NCI-H69 (cell line): ENCODE measurements at places on chromosomes 7 and 10.

DNA sequence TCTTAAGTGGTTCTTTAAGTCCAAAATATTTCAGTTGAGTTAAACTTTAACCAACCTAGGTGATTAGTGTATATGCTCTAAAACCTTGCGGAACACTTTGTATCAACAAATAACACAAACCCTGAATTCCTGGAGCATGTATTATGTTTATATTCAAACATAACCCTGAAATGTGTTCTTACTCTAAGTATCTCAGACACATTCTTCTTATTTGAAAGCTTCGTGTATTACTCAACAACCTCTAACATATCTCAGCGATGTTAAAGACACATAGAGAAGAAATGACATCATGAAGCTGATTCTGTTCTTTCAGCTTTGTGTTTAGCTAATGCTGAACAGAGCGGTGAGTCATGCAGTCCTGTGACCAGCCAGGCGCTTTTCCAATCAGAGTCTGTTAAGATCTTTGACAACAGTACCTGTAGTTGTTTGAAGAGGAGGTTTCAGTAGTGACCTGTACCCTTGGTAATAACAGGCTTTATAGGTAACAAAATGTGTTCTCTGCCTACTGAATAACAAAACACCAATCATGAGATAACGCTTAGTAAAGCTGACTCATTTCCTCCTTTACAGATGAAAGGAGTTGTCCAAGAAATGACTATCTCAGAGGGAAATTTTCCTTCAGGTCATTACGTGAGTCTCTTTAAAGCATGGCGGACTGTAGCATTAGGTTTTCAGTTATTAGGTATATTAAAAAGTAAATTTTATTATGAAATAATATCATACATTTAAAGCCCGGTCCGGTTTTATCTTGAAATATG lies 67.3 kb upstream of the KLF6 start:
- peak; percentile 94 for DNase-seq

DNA sequence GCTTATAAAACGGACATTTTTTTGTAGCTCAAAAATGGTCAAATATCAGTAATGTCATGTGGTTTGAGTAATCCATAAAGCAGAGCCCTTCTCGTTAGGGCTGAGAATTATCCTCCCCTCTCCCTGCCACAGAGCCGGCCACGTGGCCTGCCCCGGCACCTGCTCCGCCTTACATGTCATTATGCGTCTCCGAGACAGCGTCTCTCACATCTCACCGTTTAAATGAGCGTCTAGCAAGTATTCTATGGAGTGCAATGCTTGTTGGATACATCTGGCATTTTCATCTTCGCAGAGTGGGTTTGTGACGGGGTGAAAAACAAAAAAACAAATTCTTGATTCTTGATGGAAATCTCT lies 86.1 kb downstream of the CUX1 start:
- no peak for DNase-seq

- peak; percentile 60 for DNase-seq
These were observed 1139.4 kb downstream of the XPNPEP1 start for GRCh38 chr10:108783897-108784296.

GRCh38 chr7:101567230-101567629 lies 61.9 kb downstream of the MYL10 start:
- DNase-seq, result peak; percentile 79

DNA sequence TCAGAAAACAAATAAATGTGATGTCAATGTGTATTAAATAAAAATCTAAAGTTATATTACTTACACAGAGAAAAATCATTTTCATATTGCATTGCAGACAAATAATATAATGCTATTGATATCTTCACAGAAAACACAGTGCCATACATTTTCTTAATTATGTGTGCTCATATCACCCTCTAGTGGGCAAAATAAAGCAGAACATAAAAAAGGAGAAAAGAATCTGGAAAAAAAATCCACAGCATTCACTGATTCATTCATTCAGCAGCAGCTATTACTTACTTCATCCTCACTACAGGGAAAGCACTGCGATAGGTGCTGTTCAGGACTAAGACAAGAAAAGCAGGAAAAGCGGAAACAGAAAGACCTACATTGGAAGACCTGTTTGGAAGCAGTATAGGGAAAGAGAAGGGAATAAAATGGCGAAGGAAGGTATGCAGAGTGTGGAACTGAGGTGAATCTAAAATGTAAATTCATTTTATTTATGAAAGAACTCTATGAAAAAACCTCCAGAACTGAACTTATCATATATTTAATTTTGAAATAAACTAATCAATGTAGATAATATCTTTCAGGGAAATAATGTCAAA lies 73.2 kb downstream of the POT1 start:
- peak; percentile 62 for DNase-seq

DNA sequence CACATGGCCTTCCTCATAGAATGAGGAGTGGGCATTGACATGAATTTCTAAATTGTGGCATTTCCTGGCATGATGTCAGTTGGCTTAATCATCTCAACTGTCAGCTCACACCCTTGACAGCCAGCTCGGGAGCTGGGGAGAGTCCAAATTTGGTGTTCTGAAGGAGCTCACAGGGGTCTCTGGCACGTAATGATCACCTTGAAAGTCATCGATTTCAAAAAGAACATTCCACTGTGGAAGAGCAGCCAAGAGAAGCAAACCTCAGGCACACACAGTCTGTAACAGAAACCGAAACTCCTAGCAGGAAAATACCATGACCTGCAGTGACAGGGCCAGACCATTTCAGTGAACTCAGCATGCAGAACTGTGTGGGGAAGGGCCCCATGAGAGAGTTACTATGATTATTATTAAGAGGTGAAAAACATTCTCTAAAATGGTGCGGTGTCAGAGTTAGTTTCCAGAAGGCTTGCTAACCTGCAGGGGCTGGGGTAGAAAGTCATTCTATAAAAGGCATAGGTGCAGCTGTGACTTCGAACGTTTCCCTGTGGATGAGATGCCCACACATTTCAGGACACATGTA lies 26.4 kb upstream of the KLF6 start:
- DNase-seq, result no peak

- DNase-seq, result no peak
These were observed 42.7 kb upstream of the PPIF start for GRCh38 chr10:79304479-79305087.

DNA sequence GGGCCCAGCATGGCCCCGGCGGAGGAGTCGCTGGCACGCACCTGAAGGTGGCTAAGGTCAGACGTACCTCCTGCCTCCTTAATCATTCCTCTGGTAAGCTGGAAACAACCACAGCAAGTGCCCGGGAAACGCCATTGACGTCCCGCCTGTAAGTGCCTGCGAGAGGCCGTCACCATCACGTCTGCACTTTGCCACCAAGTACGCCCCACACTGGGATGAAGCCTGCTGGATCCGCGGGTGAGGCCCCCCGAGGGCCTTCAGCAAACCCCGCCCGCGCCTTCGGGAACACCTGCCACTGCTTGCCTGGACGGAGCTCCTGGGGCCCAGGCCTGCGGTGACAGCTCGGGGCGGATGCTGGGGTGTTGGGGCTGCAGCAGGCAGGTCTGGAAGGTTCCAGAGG lies 12.5 kb downstream of the ADGRA1 start:
- no peak for DNase-seq

DNA sequence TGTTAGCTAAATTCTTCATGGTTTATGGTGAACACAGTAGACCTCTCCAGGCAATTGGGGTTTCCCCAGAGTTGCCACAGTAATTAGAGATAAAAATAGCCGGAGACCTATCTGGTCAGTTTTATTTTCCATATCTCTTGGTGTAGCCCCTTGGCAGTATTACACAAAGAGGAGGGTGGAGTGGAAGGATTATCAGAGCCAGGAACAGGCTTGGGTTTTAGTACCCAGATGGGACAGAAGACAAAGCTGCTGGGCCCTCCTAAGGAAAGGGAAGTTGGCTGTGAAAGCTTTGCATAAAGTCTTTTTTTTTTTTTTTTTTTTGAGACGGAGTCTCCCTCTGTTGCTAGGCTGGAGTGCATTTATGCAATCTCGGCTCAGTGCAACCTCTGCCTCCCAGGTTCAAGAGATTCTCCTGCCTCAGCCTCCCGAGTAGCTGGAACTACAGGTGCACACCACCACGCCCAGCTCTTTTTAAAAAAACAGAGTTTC lies 9.7 kb downstream of the ZSCAN21 start:
- no peak for DNase-seq

DNA sequence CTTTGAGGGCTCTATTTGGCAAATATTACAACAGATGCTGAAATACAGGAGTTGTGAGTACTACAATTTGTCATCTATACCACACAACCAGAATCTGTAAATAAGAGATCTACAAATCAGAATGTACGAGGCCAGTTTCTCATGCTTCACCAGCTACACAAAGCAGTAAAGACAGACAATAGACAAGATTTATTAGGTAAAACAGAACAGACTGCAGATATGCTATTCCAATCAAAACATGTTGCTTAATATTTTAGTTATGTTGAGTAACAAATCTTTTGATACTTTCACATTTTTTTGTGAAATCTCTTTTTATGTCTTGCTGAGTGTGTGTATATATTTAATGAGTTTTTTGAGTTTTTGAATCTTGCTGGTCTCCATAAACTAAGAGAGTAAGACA lies 109.1 kb downstream of the CHCHD3 start:
- no peak for DNase-seq

DNA sequence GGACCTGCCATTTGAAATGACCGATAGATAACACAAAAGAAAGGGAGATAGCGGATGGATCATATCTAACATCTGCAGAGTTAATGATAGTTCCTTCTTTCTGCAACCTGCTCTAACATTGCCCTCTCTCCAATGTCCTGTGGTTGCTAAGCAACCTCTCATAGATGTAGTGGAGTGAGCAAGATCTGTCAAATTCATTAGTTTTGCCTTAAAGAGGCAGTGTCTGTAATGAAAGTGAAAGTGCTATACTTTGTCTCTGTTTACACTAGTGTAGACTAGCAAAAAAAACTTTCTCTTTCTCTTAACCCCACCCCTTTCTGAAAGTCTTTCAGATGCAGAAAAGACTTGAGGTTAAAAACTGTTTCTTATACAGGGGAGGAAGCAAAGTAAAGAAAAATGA lies 1196.9 kb downstream of the SORCS3 start:
- DNase-seq, result peak; percentile 1

DNA sequence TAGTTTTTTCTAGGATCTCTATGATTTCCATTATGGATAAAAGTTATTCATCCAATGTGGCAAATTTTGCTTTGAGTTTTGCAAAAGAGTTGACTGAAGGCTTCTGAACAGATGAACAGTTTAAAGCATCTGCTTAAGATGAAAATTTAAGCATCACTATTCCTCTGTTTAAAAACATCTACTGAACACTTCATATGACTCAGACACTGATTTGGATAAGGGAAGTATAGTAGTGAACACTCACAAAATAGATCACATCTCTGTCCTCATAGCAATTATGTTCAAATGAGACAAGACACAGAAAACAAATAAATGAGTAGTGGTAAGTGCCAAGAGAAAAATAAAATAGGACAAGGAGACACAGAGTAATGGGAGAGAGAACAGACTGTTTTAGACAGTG lies 157.3 kb downstream of the MBL2 start:
- DNase-seq, result no peak

- no peak for DNase-seq
These were observed 132.9 kb downstream of the BAMBI start for GRCh38 chr10:28810057-28810870.
